ENCODE measurements at places on chromosomes 2 and 18. TPM values are rescaled to one million over a fixed set of nuclear protein-coding genes. Genes with fewer than 3 reads are reported as not detected.

DNA sequence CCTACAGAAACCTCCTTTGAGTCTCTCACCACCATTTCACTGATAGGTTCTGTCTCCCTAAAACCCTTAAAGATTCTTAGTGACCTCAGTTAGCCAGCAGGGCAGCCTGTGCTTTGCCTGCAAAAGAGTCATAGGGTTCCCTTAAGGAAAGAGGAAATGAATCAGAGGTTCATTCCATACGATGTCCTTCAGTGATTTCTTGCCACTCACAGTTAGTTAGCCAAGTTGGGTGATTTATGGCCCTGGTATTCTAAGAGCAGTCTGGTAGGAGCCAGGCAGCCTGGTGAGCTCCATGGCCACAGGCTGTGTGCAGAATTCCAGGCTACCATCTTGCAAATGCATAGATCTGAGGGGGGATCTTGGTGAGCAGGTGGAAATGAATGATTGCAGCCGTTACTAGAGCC, 18.7 kb upstream of the CCBE1 start:
- peak; percentile 96 for DNase-seq

- no peak for DNase-seq
These were observed 21.2 kb downstream of the ATIC start for GRCh38 chr2:215332872-215333595.

- no peak for DNase-seq
These were observed 66.0 kb downstream of the RPL37A start for GRCh38 chr2:216564611-216565010.

GRCh38 chr18:40995529-40995928, 959.5 kb upstream of the PIK3C3 start:
- DNase-seq = no peak

GRCh38 chr2:163471947-163472346, 263.9 kb downstream of the FIGN start:
- DNase-seq = peak; percentile 73

FOSL2 gene
- 50.7 TPM for total RNA-seq

GRCh38 chr18:29373000-29373399, 1196.1 kb upstream of the CDH2 start:
- DNase-seq = no peak

ERFE gene
- total RNA-seq = 24.2 TPM

ADGRF3 gene
- not detected for total RNA-seq

DNA sequence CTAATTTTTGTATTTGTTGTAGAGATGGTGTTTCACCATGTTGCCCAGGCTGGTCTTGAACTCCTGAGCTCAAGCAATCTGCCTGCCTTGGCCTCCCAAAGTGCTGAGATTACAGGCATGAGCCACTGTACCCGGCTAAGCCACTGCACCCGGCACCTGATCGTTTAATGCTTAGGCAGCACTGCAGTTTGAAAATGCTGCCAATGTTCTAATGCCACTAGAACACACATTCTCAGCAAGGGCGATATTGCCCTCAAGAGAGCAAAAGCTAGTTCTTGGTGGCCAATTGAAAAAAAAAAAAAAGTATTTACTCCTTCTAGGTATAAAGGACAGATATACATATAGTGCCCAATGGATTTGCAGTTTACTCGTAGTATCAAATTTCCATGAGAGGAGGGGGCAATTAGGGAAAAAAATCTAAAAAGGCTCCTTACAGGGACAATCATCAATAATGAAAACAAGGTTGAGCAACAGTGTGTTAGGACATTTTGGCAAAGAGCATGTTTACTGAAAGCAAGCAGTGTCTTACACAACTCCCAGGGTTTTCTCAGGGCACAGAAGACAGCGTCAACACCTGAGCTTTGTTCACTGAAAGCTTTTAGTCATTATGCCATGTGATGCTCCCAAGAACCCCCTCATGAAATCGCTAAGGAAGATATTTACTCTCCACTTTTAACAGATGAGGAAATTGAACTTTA, 199.9 kb upstream of the PKDCC start:
- no peak for DNase-seq

- no peak for DNase-seq
These were observed 672.6 kb upstream of the GYPC start for GRCh38 chr2:125983364-125983763.

- no peak for DNase-seq
These were observed 68.8 kb downstream of the UNC80 start for GRCh38 chr2:209840434-209840833.

- no peak for DNase-seq
These were observed 126.1 kb downstream of the SRBD1 start for GRCh38 chr2:45484965-45485364.

KCNIP3 gene
- 0.29 TPM for total RNA-seq

GRCh38 chr2:174335988-174336500, 1.3 kb downstream of the SP9 start:
- peak; percentile 27 for DNase-seq

GRCh38 chr18:45976566-45976965, 9.4 kb upstream of the EPG5 start:
- DNase-seq = no peak

NIFK gene
- total RNA-seq = 55.7 TPM

GRCh38 chr18:70373042-70373519, 84.2 kb downstream of the SOCS6 start:
- DNase-seq = peak; percentile 78
